ENCODE measurements at places on chromosomes 4 and X. TPM values are rescaled to one million over a fixed set of nuclear protein-coding genes. Genes with fewer than 3 reads are reported as not detected.
A peak's percentile ranks its signal among the peaks of the same experiment; 100 is the strongest.

- H3K4me1 ChIP-seq, result no peaks in the 10 kb centered on the region
- peaks cover 4% of the 10 kb centered on the region for H3K36me3 ChIP-seq
- no peaks in the 10 kb centered on the region for H3K27me3 ChIP-seq
- no peak overlapping the region for H3K4me3 ChIP-seq
- no peak overlapping the region for H3K27ac ChIP-seq
- DNase-seq, result peak; percentile 88
Observed at GRCh38 chr4:6332042-6332668, 62.5 kb downstream of the WFS1 start.

DNA sequence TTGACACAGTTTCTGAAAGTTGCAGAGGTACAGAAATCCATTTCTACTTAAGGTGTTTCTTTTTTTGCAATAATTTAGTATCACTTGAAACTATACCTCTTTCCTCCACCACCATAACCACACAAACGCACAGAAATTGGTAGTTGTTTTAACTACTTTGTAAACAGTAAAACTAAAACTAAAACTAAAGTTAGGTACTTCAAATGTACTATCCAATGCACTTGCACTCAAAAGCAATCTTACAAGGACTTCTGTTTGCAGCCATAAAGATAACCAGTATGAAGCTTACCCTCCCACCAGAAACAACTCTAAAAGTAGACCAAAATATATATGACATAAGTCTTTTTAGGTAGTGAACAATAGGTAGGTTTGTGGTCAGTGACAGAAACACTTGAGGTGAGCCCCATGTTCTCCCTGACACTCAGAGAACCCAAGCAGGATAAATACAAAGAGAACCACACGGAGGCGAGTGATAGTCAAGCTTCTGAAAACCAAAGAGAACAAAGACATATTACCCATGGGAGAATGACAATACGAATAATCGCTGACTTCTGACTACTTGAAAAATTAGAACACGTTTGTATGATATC lies 72.2 kb upstream of the VBP1 start:
- H3K4me3 ChIP-seq, result no peak overlapping the region
- no peak overlapping the region for H3K27ac ChIP-seq
- DNase-seq, result no peak
- H3K27me3 ChIP-seq, result no peaks in the 10 kb centered on the region
- H3K36me3 ChIP-seq, result no peaks in the 10 kb centered on the region
- H3K4me1 ChIP-seq, result no peaks in the 10 kb centered on the region

DNA sequence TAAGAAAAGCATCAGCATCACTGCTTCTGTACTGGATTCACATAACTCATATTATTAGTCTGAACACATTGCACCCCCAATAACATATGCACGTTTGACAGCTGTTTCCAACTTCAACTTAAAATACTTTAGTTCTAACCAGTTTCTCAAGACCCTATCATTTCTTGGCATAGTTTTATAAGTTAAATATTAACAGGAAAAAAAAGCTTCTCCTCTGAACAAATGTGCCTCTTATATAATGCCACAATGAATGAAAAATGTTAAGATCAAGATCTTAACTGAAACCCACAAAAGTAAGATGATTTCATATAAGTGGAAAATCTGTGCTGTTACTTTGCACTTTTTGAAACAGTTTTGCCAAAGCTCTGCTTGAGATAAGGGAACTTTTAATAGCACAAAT lies 652.8 kb upstream of the FAM241A start:
- no peaks in the 10 kb centered on the region for H3K4me1 ChIP-seq
- no peak for DNase-seq
- no peaks in the 10 kb centered on the region for H3K27me3 ChIP-seq
- H3K27ac ChIP-seq, result no peak overlapping the region

GRCh38 chrX:37314531-37314930 lies 34.6 kb upstream of the PRRG1 start:
- H3K27ac ChIP-seq, result no peak overlapping the region
- no peak overlapping the region for H3K4me3 ChIP-seq
- H3K36me3 ChIP-seq, result no peaks in the 10 kb centered on the region
- H3K4me1 ChIP-seq, result no peaks in the 10 kb centered on the region

DNA sequence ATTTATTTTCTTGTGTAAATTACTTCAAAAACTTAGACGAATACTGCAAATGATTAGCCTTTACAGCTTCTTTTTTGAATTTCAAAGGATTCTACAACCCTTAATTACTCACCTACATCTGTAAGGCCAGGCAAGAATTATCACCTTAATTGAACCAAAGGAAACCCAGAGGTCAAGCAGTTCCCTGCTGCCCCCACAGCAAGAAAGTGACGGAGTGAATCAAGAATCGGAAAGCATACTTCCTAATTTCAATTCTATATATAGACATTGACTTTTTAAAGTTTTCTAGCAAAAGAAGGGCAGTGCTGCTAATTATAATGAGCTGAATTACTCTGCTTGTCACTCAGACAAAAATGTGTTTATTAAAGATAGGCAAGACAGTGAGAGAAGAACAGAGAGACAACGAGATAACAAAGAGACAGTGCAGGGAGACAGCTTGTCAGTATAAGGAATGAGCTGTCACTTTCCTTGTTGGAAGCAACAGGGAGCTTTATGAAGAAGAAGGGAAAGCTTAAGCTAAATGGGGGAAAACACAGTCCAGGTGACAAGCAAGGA lies 47.5 kb upstream of the SPANXN4 start:
- H3K36me3 ChIP-seq, result no peaks in the 10 kb centered on the region
- H3K27me3 ChIP-seq, result no peaks in the 10 kb centered on the region
- H3K4me3 ChIP-seq, result no peak overlapping the region
- H3K4me1 ChIP-seq, result no peaks in the 10 kb centered on the region
- H3K27ac ChIP-seq, result no peak overlapping the region

DNA sequence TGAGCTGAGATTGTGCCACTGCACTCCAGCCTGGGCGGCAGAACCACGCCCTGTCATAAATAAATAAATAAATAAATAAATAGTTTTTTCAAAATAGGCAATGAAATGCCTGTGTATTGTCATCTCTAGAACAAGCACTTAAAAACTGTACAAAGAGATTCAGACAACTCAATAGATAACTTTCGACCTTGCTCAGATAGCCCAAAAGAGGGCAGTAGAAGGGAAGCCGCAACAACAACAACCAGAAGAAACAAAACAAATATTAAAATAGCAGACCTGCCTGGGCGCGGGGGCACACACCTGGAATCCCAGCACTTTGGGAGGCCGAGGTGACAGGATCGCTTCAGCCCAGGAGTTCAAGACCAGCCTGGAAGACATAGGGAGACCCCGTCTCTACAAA lies 9.4 kb upstream of the CLDN34 start:
- H3K36me3 ChIP-seq, result no peaks in the 10 kb centered on the region
- no peaks in the 10 kb centered on the region for H3K4me1 ChIP-seq
- H3K4me3 ChIP-seq, result no peak overlapping the region
- H3K27me3 ChIP-seq, result no peaks in the 10 kb centered on the region
- no peak for DNase-seq

- H3K27me3 ChIP-seq, result no peaks in the 10 kb centered on the region
- H3K27ac ChIP-seq, result no peak overlapping the region
- DNase-seq, result no peak
- peaks cover 18% of the 10 kb centered on the region for H3K4me1 ChIP-seq
Observed at GRCh38 chr4:121690001-121690400, 6.8 kb downstream of the ANXA5 start.

Gene ETNPPL
- 9.6 TPM for total RNA-seq

DNA sequence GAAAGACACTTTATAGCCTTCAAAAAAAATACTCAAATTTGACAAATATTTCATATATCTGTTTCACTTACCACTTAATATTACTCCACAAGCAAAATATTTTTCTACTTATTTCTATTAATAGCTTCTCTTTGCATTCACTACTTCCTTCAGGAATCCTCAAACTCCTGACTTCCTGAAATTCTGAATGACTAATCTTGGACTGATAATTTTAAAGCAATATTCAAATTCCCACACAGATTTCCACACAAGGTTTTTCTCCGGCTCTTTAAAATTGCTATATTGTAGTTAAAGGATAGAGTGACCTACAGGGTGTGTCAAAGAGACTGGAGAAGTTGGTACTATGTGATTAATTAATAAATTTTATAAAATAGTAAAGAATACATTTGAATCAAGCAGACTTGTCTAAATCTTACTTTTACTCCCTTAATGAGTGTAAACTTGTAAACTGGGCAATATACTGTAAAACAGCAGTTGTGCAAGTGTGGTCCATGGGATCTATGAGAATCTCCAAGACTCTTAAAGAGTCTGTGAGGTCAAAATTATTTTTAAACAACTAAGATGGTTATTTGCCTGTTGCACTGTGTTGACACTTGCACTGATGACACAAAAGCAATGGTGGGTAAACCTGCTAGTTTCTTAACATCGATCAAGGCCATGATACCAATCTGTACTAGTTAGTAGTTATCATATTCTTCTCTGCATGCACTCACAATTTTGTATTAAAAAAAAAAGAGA lies 44.5 kb downstream of the ANKRD17 start:
- H3K27me3 ChIP-seq, result no peaks in the 10 kb centered on the region
- DNase-seq, result no peak
- peaks cover 18% of the 10 kb centered on the region for H3K36me3 ChIP-seq
- no peaks in the 10 kb centered on the region for H3K4me1 ChIP-seq
- H3K27ac ChIP-seq, result no peak overlapping the region

Gene FAM193A
- total RNA-seq, result 39.0 TPM

Gene ARHGAP36
- not detected for total RNA-seq

GRCh38 chr4:106609917-106610316 lies 241.3 kb upstream of the GIMD1 start:
- no peaks in the 10 kb centered on the region for H3K27me3 ChIP-seq
- DNase-seq, result no peak
- no peaks in the 10 kb centered on the region for H3K4me1 ChIP-seq
- H3K36me3 ChIP-seq, result no peaks in the 10 kb centered on the region

Gene STBD1
- 0.47 TPM for total RNA-seq

Gene PDCL2
- total RNA-seq, result not detected

- H3K4me3 ChIP-seq, result peak within 1 kb of the TSS; percentile 81
- DNase-seq, result peak; percentile 63
- H3K27ac ChIP-seq, result peak within 1 kb of the TSS; percentile 63
- H3K36me3 ChIP-seq, result no peaks in the 10 kb centered on the region
- H3K4me1 ChIP-seq, result peaks cover 5% of the 10 kb centered on the region
Observed at GRCh38 chr4:109912706-109913595, at the start of gene EGF. EGF (plus strand) TSS chr4:109912883; CDS start chr4:109913336, 453 bp downstream.

DNA sequence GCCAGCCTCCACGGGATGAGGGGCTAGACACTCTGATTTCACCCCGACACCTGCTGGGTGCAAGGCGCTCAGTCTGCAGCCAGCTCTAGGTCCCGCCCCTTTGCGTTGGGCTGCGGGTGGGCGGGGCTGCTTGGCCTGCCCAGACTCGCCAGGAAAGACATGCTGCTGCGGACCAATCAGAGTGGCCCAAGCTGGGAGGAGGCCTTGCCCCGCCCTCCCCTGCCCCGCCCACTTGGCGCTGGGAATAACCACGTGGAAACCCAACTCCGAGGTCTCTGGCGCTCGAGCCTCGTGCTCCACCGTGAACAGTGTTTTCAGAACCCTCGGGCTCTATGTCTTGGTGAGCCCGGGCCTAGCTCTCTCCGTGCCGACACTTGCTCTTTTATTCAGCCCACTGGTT lies 5.3 kb upstream of the VMA21 start:
- no peak overlapping the region for H3K4me3 ChIP-seq
- no peaks in the 10 kb centered on the region for H3K4me1 ChIP-seq
- DNase-seq, result peak; percentile 60
- H3K27ac ChIP-seq, result no peak overlapping the region
- H3K36me3 ChIP-seq, result no peaks in the 10 kb centered on the region
- H3K27me3 ChIP-seq, result no peaks in the 10 kb centered on the region

DNA sequence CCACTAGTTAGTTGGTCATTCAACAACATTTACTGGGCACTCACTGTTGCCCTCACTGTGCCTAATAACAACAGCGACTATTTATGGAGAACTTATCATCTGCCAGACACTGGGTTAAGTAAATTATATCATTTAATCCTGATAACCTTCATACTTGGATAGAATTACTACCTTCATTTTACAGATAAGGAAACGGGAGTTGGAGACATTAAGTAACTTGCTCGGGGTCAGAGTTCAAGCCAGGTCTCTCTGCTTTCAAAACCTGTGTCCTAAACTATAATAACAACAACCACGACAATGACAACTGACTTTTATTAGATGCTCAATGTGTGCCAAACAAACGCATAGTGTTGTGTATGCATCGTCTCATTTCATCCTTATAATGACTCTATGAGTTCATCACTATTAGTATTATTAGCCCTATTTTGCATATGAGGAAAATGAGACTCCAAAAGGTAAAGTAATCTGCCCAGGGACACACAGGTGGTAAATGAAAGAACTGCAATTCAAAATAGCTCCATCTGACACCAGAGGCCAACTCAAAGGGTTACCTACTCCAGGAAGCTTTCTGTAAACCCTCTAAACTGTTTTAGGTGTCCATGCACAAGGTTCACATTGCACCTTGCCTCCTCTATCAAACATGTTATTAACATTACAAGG lies 98.4 kb upstream of the ACSL4 start:
- H3K36me3 ChIP-seq, result no peaks in the 10 kb centered on the region
- H3K27me3 ChIP-seq, result no peaks in the 10 kb centered on the region
- no peak for DNase-seq
- no peak overlapping the region for H3K27ac ChIP-seq

GRCh38 chr4:140071806-140072205 lies 82.2 kb downstream of the MAML3 start:
- H3K36me3 ChIP-seq, result peaks cover 6% of the 10 kb centered on the region
- no peak overlapping the region for H3K27ac ChIP-seq
- H3K4me1 ChIP-seq, result no peaks in the 10 kb centered on the region
- no peak for DNase-seq
- H3K4me3 ChIP-seq, result no peak overlapping the region

Gene ZIC3
- total RNA-seq, result 130 TPM

- H3K4me3 ChIP-seq, result no peak overlapping the region
- no peak for DNase-seq
- H3K36me3 ChIP-seq, result no peaks in the 10 kb centered on the region
Observed at GRCh38 chr4:41670530-41670929, 78.0 kb downstream of the PHOX2B start.

DNA sequence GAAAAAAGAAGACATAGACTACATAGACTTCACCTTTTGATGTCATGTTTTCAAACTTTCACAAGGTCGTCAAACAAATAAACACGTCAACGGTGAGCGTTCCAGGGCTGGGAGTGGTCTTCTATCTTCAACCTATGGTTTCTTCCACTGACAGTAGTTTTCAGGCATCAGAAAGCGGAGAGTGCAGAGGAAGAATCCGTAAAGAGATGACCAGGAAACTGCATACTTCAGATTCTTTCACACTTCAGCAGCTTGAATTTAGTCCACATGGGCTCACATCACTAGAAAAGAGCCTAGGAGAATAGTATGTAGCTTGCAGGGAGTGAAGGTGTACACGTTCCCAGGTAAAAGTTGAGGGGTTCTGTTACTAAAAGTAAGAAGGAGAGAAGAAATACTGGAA lies 58.5 kb downstream of the NPY1R start:
- no peak for DNase-seq
- H3K27ac ChIP-seq, result no peak overlapping the region
